CD4-positive, alpha-beta T cell treated with Interleukin-4 for 1 hour (primary cell): ENCODE measurements at places on chromosomes 3 and 15.
A peak's percentile ranks its signal among the peaks of the same experiment; 100 is the strongest.

DNA sequence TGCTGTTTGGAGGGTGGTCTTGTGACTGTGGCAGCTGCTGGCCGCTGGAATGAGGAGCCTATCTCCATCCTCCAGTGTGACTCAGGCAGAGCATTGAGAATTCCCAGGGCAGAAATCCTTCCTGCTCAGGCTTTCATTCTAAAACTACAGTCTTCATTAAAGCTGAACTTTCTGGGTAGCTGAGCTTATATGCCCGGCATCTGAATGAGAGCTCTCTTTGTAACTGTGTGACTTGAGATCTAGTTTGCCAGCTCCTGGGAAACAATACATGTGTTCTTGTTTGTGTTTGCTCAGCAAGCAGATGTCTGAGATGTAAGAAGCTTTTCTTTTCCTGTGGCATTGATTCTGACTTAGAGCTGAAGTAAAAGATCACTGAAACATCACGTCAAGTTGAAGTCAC is 22.4 kb downstream of the RLBP1 start:
- DNase-seq = no peak

- DNase-seq = no peak
Measured at GRCh38 chr15:85356276-85356675, 24.1 kb upstream of the AKAP13 start.

- no peak for DNase-seq
Measured at GRCh38 chr15:93759629-93760028, 471.7 kb upstream of the MCTP2 start.

GRCh38 chr3:151112731-151113130 is 27.3 kb downstream of the MED12L start:
- DNase-seq = no peak

DNA sequence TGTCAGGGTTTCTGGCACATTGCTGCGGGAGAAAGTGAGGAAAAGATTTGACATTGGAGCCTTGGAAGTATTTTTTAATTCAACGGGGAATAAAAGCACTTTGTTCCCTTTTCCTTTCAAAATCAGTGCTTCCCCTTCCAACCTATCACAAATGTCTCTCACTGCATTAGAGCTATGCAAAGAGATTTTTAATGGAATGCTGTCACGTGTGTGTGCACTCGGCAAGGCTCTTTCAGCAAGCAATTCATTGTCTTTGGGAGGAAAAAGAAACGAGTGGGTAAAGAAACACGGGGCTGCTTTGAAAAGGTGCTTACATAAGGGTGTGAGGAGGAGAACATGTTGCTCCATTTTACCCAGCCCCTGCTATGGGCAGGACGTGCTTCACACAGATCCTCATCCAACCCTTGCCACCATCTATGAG is 490.4 kb upstream of the PROK2 start:
- no peak for DNase-seq

DNA sequence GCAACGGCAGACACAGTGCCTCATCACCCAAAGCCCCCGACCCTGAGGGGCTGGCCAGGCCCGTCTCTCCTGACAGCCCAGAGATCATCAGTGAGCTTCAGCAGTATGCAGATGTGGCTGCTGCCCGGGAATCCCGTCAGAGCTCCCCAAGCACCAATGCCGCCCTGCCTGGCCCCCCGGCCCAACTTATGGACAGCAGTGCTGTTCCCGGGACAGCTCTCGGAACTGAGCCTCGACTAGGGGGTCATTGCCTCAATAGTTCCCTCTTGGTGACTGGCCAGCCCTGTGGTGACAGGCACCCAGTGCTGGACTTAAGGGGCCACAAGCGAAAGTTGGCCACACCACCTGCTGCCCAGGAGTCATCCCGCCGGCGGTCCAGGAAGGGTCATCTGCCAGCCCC is 8.6 kb upstream of the TEX264 start:
- DNase-seq = no peak

DNA sequence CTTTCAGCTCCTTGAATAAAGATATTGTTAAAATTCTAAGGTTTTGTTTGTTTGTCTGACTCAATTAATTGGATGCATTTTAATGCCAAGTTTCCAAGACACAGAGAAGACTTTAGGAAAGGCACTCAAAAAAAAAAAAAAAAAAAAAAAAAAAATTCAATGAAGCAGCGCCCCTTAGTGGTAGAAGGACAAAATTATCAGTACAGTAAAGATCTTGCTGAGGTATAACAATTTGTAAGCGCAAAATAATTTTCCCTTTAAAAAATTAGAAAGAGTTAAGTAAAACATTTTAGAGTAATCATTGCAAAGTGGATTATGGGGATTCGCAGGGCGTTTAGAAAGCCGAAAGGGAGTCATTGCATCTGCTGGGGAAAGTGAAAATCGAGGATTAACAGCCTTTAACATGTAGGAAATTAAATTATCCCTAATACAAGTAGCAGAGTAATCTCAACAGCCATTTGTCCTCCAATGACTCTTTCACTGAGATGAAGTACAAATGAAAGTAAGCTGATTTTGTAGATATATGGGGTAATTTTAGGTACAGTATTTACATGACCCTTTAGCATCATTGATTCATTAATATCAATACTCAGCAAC is 5.8 kb upstream of the DIS3L start:
- DNase-seq = no peak

GRCh38 chr3:15361494-15362214 is 29.3 kb upstream of the SH3BP5 start:
- DNase-seq = peak; percentile 19

DNA sequence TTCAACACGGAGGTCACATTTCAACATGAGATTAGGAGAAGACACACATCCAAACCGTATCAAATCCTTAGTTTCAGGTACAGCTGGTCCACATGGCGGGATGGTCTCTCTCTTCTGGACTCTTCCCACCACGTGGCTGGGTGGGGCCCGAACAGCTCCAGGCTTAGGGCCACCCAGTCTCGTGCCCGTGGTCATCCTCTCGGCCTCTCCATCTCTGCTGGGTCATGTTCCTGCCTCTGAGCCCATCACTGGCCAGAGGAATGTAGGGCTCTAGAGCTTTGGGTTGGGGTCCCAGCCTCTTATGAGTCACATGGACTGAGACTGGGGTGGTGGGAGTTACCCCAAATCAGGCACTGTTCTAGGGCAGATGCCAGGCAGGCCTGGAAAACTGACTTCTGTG is 12.2 kb downstream of the SYNM start:
- DNase-seq = no peak

- no peak for DNase-seq
Measured at GRCh38 chr3:153273217-153273616, 111.2 kb downstream of the RAP2B start.

DNA sequence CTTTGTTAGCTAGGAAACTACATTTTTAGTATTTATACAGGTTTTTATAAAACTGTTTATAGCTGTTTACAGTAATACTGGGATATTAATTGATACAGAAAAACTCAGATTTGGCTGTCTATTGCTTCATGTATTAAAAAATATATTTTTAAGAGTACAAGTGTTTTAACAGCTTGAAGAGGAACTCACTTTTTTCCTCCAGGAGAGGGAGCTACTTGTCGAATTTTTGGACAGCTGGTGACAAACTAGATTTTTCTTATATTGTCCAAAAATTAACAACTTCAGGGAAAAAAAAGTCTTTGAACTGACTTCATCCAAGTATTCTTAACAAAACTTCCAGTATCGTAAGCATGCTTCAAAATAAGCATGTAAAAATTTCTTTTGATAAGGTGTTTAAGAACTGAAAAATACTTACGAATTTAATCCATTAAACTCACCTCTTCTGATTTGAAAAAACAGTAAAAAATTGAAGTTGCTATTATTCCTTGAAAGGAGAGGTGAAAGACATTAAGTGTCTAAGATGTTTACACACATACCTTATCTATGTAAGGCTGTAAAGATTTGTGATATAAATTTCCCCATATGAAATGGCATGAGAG is 4.0 kb downstream of the DIPK2A start:
- no peak for DNase-seq

GRCh38 chr3:101900316-101900715 is 51.0 kb downstream of the NFKBIZ start:
- DNase-seq = no peak

- DNase-seq = no peak
Measured at GRCh38 chr15:56683908-56684307, 49.4 kb downstream of the ZNF280D start.

DNA sequence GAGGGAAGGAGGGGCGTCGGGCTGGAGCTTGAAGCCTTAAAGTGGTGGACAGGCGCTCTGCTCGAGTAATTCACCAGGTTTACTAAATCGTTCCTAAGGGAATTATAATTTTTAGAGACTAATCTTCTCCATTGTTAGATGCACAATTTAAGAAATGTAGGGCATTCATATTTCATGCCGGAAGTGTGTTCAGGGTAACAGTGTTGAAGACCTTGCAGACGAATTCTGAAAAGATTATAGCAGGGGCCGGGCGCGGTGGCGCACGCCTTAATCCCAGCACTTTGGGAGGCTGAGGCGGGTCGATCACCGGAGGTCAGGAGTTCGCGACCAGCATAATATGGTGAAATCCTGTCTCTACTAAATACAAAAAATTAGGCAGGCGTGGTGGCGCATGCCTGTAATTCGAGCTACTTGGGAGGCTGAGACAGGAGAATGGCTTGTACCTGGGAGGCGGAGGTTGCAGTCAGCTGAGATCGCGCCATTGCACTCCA is 365 bp upstream of the GTF2A2 start:
- DNase-seq = no peak

GRCh38 chr15:81809543-81809942 is 236.3 kb downstream of the MEX3B start:
- DNase-seq = no peak

GRCh38 chr3:43768381-43768973 is 77.7 kb downstream of the ABHD5 start:
- no peak for DNase-seq

DNA sequence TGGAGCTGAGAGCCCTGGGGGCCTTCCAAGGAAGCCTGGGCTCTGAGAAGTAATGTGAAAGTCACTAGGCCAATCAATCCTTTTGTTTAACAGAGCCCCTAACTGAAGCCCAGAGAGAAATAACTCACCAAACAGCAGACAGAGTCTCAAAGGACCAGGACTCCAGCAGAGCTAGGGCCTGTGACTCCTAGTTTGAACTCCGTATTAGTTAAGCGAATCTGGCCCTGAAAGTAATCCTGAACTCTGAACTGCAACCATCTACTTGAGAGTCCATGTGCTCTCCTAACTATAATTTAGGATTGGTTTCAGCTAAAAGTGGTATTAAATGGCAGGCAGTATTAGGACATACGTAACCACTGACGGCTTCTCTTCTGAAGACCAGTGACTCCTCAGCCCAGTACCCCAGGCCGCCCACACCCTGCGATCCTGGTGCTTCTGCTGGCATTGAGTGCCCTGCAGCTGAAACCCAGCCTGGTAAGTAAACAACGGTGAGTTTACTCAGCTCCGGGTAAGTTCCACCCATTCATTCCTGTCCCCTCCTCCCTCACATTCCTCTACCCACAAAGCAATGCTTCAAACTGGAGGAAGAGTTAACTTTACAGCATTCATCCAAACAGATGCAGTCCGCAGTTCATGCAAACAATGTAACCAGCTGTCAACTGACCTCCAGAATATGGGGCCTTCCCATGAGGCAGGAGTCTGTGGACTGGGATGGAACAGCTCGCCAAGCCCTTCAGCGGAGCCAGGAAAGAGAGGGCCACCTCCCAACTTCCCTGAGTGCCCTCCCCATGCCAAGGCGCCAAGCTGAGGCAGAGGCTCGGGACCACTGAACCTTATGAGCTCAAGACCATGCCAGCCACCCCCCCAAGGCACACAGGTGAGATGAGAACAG is 7.3 kb downstream of the MYO5C start:
- DNase-seq = no peak

- no peak for DNase-seq
Measured at GRCh38 chr3:117619805-117620204, 910.2 kb downstream of the TUSC7 start.

DNA sequence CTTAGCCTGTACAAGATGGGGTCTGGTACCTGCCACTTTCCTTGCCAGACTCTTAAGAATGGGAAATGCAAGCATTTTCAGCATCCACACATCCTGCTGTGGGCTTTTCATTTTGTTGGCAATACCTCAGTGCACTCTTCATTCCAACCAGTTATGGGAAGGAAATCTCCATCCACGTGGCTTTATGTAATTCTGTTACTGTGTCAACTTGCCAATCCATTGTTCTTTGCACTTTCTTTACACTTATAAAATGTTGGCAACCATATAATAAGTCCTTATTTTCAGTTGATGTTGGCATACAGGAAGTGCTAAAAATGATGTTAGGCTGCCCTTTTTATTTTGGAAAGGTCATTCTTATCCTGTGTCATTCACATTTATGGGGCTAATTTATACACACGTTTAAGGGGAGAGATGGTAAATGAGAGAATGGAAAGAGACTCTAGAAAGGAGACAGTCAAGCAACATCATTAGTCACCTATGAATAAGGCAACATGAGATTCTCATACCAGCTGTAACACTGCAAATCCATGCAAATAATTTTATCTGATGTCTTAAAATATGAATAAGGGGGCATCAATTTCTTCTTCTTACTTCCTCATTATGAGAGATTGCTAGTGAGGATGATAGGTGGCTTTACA is 238.7 kb downstream of the CHST2 start:
- no peak for DNase-seq

GRCh38 chr3:47440131-47440530 is 35.6 kb downstream of the SCAP start:
- DNase-seq = no peak

GRCh38 chr3:177676947-177677587 is 479.8 kb upstream of the TBL1XR1 start:
- DNase-seq = no peak

DNA sequence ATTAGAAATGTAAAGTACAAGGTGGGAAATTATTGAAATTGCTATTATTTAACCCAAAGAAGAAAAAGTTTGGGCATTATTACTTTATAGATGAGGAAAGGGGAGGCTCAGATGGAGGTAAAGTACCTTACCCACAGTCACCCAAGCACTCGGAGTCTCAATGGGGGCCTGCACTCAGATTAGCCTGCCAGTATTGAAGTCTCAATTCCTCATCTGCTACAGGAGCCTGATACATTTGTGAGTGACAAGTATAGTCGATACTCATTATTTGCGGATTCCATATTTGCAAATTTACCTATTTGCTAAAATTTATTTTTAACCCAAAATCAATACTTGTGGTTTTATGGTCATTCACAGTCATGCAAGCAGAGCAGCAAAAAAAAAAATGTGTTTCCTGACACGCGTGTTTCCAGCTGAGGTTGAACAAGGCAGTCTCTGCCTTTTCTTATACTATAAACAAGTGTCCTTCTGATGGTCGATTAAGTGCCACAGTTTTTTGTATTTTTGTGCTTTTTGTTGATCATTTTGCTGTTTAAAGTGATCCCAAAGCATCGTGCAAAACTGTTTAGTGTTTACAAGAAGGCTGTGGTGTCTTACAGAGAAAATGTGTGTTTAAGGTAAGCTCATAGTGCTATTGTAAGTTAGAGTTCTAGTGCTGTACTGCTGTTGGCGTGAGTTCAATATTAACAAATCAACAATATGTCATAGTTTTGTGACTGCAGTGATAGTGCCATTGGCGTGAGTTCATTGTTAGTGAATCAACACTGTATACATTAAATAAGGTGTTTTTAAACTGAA is 48.0 kb downstream of the ARHGEF26 start:
- no peak for DNase-seq

GRCh38 chr3:181912384-181912783 is 200.7 kb downstream of the SOX2 start:
- no peak for DNase-seq
